ENCODE measurements at places on chromosomes 5 and 9. TPM values are rescaled to one million over a fixed set of nuclear protein-coding genes. Genes with fewer than 3 reads are reported as not detected.

Gene PLAC8L1
- total RNA-seq: 0.38 TPM

Gene PCDHB16
- total RNA-seq: 0.05 TPM

Gene GFI1B
- 0.17 TPM for total RNA-seq

Gene SPATA31D4
- total RNA-seq: not detected

Gene TOPORS
- 14.7 TPM for total RNA-seq

Gene ELAVL2
- total RNA-seq: 0.04 TPM

Gene LAMC3
- 2.1 TPM for total RNA-seq

Gene SLC36A3
- total RNA-seq: not detected

Gene OR1J2
- total RNA-seq: not detected

Gene QRFP
- not detected for total RNA-seq

Gene CDH12
- total RNA-seq: not detected

Gene RFESD
- total RNA-seq: 1.2 TPM

Gene CXXC5
- 10.2 TPM for total RNA-seq

Measured in A549 treated with dexamethasone at 1 μM for 4 hours (cell line).